ENCODE measurements at places on chromosomes 11 and 22. TPM values are rescaled to one million over a fixed set of nuclear protein-coding genes. Genes with fewer than 3 reads are reported as not detected.
A peak's percentile ranks its signal among the peaks of the same experiment; 100 is the strongest.

GRCh38 chr11:12007769-12008737 is at the start of gene DKK3:
Gene DKK3 (minus strand): TSS chr11:12008626. CDS start chr11:12008582, 44 bp downstream.
- H3K27ac ChIP-seq: no peak within 1 kb of the TSS
- peak within 1 kb of the TSS; percentile 40 for H3K4me3 ChIP-seq
- H3K27me3 ChIP-seq: peaks cover 68% of the 10 kb centered on the region
- H3K36me3 ChIP-seq: no peaks in the 10 kb centered on the region

DNA sequence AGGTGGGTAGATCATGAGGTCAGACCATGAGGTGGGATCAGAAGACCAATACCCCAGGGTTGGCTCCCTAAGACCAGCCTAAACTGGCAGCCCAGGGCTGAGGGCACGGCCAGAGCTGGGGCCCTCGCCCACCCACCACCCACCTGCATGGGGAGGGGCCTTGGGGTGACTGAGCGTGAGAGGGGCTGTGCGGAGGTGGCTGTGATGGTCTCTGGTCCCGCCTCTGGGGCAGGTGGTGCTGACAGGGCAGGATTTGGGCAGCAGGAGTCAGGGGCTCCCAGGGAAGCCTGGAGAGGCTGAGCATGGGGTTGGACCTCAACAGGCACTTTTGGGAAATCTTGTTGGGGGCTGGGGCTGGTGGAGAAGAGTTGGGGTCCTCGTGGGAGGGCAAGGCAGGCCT is 39.8 kb upstream of the MUC5AC start:
- no peaks in the 10 kb centered on the region for H3K36me3 ChIP-seq
- H3K27me3 ChIP-seq: no peaks in the 10 kb centered on the region
- H3K4me1 ChIP-seq: no peaks in the 10 kb centered on the region
- peak; percentile 4 for DNase-seq

- no peak overlapping the region for H3K4me3 ChIP-seq
- H3K36me3 ChIP-seq: no peaks in the 10 kb centered on the region
- peaks cover 28% of the 10 kb centered on the region for H3K27me3 ChIP-seq
- no peak for DNase-seq
- no peak overlapping the region for H3K27ac ChIP-seq
- peaks cover 25% of the 10 kb centered on the region for H3K4me1 ChIP-seq
Observed at GRCh38 chr11:114056409-114056808, 3.1 kb upstream of the ZBTB16 start.

DNA sequence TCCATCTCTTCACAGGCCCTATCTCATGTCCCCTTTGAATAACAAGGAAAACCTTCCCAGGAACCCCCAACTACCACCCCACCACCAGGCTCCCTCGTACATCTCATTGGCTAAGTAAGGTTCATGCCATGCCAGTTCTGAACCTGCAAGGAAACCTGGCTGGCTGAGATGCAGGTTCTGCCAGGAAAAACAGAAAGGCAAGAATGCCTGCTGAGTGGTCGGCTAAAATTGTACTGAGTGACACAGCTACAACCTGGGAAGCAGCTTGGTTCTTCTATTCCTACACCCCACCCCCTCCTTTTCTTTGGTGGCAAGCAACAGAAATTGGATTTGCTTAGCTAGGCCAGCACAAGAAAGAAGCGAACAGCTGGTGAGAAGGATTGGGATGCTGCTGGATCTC is 36.1 kb upstream of the TSPAN18 start:
- no peak overlapping the region for H3K4me3 ChIP-seq
- no peaks in the 10 kb centered on the region for H3K27me3 ChIP-seq
- no peak overlapping the region for H3K27ac ChIP-seq
- H3K36me3 ChIP-seq: no peaks in the 10 kb centered on the region
- no peak for DNase-seq

GRCh38 chr11:2882396-2883110 is 3.0 kb downstream of the CDKN1C start:
- H3K36me3 ChIP-seq: no peaks in the 10 kb centered on the region
- peaks cover 4% of the 10 kb centered on the region for H3K27me3 ChIP-seq
- peaks cover 23% of the 10 kb centered on the region for H3K4me1 ChIP-seq
- DNase-seq: no peak
- H3K4me3 ChIP-seq: no peak overlapping the region
- no peak overlapping the region for H3K27ac ChIP-seq

- H3K4me1 ChIP-seq: no peaks in the 10 kb centered on the region
- no peaks in the 10 kb centered on the region for H3K27me3 ChIP-seq
- H3K36me3 ChIP-seq: no peaks in the 10 kb centered on the region
- DNase-seq: no peak
- H3K4me3 ChIP-seq: no peak overlapping the region
Observed at GRCh38 chr11:11786771-11787170, 55.0 kb upstream of the USP47 start.

PHRF1 gene
- 37.6 TPM for total RNA-seq

KCNJ1 gene
- 0.22 TPM for total RNA-seq

PNPLA5 gene
- total RNA-seq: not detected
